Non-pigmented ciliary epithelial cell (primary cell): ENCODE measurements at places on chromosomes 12 and 14.

- no peak for DNase-seq
Observed at GRCh38 chr14:53946404-53947093, 10.1 kb downstream of the BMP4 start.

DNA sequence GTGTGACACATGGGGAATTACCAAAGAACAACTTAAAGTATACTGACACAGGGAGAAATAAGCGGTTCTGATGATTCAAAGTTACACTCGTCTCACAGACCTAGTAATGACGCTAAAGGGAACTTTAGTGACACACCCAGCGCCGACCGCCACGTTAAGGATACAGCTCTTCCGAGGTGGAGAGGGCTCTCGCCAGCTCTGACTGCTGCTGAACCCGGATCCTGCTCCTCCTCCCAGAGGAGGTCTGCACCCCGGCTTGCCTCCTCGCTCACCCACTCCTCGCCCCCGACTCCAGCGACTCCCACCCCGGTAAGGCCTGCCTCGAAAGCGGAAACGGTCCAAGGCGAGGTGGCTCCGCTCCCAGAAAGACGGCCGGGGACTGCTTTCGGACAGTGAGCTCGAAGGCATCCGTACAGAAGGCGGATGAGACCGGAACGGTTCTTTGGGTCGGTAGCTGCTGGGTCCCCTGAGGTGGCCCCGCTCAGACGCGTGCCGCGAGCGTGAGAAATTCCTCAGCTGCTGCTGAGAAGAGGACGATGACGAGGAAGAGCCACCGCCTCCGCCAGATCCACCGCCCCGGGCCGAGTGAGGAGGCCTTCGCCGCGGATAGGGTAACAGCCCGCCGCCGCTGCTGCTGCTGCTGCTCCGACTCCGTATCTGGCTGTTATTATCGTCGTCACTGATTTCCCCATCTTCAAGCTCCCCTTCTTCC is 643 bp downstream of the ZFC3H1 start:
- DNase-seq: no peak

DNA sequence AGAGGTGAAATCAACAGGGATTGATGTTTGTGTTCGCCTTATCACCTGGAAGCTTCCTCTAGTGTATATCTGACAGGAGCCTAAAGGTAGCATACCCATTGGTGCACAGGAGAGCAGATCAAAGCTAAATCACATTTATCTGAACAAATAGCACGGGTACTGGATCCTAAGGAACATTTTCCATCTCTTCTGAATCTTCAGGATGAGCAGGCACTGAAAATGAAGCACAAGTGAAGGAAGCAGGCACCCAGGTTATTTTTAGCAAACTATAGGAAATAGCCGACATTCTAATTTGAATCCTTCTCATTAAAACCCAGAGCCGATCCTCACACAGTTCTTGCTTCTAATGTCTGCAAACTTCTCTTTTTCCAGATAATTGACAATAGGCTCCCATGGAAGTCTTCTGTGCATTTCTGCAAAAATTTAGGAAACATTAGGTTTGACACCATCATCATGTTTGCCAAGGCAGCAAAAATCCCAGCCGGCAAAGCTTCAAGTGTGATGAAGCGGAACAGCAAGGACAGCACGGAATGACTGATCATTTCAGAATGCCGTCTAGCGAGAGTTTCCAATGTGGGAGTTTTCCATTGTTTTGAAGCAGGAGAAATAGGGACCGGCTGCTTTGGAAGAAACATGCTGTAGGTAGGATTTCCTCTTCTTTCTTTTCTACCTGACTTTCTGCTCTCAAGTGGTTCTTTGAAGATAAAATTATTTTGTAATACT is 24.3 kb upstream of the RGS6 start:
- no peak for DNase-seq

GRCh38 chr12:80041692-80042091 is 57.6 kb upstream of the OTOGL start:
- no peak for DNase-seq

DNA sequence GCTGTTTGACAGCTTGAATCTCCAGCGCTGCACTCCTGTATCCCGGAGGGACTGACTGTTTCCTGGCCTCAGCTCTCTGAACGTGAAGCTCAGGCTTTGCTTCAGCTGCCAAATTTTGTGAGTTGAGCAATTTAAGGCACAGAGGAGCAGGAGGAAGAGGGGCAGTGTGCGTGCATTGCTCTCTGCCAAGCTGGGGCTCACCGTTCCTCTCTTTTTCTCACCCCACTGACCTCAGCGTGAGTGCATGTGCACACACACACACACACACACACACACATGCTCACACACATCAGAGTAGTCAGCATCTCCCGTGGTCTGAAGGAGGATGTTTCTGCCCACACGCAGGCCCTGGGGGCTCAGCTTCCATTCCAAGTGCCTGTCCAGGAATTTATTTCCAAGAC is 27.8 kb upstream of the BDKRB2 start:
- DNase-seq: no peak

DNA sequence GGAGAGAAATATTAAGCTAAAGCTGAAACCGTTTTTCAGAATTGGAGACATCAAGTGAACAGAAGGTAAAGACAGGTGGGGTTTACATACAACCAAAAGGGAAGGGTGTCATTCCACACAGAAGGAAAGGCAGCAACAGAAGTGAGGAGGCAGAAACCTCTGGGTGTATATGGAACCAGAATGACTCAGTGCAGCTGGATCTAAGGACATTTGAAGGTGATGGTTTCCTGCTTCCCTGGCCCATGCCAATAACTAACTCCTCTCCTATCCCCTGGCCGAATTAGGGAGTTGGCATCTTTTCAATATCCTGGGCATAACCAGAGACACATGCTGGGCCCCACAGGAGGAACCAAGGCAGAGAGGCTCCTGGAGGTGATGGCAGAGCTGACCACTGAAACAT is 8.4 kb downstream of the NCKAP5L start:
- DNase-seq: no peak

GRCh38 chr12:118358612-118359540 is 13.8 kb downstream of the TAOK3 start:
- DNase-seq: no peak

GRCh38 chr12:52508211-52508610 is 12.0 kb downstream of the KRT5 start:
- no peak for DNase-seq

DNA sequence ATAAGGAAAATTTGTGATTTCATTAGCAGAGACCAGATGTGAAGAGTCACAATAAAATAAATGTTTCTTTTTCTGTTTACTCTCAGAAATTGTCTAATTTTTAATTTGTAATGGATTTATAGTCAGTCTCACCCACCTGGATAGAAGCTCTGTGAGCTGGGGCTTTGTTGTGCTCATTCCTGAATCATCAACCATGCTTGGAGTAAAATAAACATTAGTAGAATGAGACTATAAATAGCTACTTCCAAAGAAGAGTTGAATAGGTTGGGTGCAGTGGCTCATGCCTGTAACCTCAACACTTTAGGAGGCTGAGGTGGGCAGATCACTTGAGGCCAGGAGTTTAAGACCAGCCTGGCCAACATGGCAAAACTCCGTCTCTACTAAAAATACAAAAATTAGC is 185.3 kb upstream of the FBXO33 start:
- no peak for DNase-seq

GRCh38 chr14:21680072-21680471 is 6.5 kb upstream of the OR4E1 start:
- peak; percentile 55 for DNase-seq

DNA sequence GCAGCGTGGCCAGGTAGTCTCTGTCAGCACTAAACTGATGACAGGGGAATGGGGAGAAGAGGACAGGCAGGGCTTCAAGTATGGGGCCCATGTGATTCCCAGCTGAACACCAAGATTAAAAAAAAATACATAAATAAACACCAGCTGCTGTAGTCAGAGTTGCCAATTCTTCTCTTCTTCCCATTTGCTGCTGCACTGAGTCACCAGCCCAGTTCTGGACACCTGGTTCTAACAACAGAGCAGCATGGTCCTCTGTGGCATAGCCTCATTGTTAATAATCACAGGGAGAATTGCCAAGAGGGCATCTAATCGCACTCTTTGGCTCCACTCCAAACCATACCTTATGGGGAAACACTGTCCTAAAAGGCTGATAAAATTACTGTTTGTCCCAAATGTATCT is 15.1 kb downstream of the PPM1H start:
- DNase-seq: no peak

DNA sequence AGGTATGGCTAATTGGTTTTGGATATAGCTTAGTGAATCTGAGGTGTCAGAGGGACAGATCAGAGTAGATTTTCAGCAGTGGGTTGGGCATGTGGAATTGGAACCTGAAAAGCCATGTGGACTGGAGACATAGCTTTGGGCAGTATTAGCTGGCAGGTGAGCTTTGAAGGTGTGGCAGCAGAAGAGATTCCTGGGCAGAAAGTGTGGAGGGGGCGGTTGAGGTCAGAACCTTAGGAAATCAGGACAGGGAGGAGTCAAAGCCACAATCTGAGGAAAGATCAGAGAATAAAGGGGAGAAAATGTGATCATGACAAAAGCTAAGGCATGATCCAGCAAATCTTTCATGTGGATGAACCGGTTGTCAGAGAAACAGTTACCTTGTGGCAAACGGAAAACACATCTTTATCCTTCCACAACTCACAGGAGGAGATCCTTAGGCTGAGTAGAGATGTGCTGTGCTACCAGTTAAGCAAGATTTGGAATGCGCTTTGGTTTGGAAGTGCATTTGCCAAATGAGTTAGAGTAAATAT is 56.4 kb downstream of the PTGER2 start:
- no peak for DNase-seq

- no peak for DNase-seq
Observed at GRCh38 chr12:56631790-56632700, 1.9 kb upstream of the BAZ2A start.

GRCh38 chr12:113831016-113831415 is 135.1 kb downstream of the RBM19 start:
- DNase-seq: peak; percentile 10
